Smooth muscle cell of the brain vasculature (primary cell): ENCODE measurements at places on chromosomes 1 and 21.

DNA sequence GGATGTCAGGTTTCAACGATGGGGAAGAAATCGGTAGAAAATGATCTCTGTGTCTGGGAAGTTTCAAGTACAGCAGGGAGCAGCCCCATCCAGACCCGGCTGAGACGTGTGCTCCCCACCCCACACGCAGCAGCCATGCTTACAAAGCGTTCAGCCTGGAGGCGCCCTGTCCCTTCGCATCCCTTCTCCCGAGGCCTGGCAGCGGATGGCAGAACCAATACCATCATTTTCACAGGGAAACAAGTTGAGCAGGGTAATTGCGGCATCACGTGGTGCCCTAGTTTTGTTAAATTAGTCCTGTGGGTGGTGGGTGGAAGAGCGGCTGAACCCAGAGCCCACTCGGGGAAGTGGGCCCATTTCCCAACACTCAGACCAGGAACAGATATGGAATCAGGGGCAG, 23.9 kb downstream of the KCNAB2 start:
- no peak for DNase-seq

- no peak for DNase-seq
Observed at GRCh38 chr1:78493451-78493850, 2.7 kb downstream of the PTGFR start.

DNA sequence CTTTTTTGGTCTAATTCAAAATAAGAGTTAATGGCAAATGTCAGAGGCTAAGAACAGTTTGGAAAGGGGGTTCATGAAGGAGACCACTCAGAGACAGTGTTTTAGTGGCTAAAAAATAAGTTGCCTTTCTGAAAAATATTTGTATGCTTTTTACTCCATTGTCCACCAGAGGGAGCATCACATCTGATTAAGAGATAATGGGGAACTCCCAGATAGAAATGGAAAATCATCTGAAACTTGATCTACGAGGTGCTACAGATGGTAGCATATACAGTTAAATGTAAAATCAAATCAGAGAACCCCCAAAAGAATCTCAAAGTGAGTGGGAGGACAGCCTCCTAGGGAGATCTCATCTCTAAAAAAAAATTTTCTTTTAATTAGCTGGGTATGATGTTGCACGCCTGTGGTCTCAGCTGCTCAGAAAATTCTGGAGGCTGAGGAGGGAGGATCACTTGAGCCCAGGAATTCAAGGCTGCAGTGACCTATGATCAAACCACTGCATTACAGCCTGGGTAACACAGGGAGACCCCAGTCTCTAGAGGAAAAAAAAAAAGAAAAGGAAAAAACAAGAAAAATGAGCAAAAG, 9.7 kb downstream of the SMYD3 start:
- DNase-seq, result peak; percentile 66

DNA sequence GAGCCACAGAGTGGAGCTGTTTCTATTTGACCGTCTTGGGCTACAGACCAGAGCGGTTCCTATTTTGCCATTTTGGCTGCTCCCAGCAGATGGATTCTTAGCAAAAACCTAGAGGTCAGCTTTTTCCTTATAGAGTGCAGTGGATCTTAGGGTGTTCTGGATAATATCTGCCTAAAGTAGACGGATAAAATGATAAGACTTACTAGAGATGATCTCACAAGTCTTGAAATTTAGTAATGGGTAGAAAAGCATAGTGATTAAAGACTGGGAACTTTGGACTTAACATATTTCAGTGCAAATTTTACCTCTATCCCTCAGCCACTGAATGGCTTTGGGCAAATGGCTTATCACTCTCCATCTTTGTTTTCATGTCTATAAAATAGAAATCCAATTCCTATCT, 439.8 kb downstream of the ADGRL2 start:
- no peak for DNase-seq

DNA sequence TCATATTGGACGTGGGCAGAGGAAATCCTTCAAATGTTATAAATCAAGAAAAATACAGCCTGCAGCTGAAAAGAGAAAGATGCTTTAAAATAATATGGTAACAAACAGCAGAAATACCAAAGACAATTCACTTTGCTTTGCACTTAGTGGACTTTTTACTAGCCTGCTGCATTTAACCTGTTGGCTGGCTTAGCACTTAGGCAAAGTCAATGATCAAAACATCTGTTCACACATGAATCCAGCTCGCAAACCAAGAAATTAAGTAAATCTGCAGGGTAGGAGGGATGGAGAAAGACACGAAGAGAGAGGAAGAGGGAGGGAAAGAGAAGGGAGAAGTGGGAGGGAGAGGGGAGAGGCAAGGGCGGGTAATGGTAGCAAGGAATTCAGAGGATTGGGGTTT, 103.6 kb upstream of the RAB4A start:
- DNase-seq, result no peak

- DNase-seq, result no peak
Observed at GRCh38 chr1:47406966-47407365, 9.1 kb upstream of the FOXE3 start.

DNA sequence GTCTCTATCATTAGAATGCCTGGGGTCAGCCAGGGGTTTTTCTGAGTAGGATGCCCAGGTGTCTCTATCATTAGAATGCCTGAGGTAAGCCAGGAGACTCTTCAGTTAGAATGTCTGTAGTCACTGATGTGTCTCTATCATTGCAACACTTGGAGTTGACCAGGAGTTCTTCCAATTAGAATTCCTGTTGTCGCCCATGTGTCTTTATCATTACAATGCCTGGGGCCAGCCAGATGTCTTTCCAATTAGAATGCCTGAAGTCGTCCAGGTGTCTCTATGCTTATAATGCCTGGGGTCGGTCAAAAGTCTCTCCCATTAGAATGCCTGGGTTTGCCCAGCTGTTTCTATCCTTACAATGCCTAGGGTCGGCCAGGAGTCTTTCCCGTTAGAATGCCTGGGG, 55.8 kb downstream of the RNF187 start:
- no peak for DNase-seq

DNA sequence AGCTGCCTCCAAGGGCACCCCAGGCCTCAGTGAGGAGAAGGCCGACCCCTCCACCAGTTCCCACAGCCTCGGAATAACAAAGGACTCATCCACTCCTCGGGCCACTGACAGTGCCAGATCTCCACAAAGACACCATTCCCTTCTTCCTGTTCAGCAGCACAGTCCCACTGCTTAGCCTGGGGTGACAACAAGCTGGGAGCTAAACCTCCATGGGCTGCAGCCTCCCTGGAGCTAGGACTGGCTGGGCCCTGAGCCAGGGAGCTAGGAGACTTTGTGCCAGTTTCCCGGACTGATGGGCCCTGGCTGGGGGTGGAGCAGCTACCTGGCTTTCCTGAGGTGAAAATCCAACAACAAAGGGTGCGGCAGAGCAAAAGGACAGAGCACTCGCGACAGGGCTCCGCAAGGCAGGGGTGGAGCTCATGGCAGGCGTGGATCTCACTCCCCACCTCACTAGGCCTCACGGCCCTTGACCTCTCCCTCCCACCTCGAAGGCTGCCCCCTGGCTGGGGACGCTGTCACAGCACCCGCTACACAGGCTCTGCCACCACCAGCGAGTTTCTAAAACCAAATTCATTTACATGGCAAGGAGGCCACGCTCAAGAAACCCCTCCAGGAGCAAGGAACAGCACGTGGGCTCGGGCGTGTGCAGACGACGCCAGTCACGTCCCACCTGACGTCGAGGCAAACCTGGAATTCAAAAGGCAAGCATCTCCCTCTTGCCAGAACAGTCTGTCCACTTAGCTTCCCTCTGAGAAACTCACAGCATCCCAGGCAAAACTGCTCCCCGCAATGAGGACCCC, 13.8 kb downstream of the SLC35E2B start:
- DNase-seq, result no peak

- DNase-seq, result no peak
Observed at GRCh38 chr1:6200188-6200809, 904 bp upstream of the RPL22 start.

- no peak for DNase-seq
Observed at GRCh38 chr1:26401891-26402290, 8.7 kb upstream of the LIN28A start.

DNA sequence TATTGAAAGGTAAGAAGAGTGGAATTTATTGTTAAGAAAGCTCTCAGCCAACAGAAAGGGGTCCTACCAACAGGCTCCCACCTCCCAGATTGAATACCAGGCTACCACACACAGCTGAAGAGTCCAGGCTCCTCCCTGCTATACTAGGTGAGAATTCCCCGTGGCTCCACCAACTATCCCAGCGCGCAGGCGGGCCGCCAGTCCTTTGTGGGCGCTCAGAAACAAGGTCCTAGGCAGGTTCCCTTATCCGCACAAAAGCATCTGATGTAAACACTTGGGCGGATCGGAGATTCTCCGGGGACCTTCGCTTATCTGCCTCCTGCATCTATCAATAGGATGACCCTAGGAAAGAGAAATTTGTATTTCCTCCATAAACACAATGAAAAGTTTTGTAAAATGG, 423.9 kb upstream of the ADGRL4 start:
- no peak for DNase-seq

DNA sequence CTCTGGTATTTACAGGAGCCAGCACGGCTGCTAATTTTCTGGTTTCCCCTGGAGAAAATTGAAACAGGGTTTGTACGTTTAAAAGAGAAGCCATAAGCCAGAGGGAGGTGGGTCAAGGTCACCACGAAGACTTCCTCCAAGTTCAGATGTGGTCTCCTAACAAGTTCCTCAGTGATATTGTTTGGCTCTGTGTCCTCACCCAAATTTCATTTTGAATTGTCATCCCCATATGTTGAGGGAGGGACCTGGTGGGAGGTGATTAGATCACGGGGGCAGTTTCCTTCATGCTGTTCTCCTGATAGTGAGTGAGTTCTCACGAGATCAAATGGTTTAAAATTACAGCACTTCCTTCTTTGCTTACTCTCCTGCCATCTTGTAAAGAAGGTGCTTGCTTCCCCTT, 295.4 kb upstream of the DAB1 start:
- no peak for DNase-seq

GRCh38 chr1:24586970-24587820, 31.3 kb downstream of the NCMAP start:
- no peak for DNase-seq

GRCh38 chr1:70324683-70325082, 29.8 kb downstream of the ANKRD13C start:
- DNase-seq, result no peak

- DNase-seq, result no peak
Observed at GRCh38 chr1:30909365-30910068, 959 bp upstream of the SDC3 start.

- no peak for DNase-seq
Observed at GRCh38 chr1:63662056-63662836, 69.0 kb downstream of the PGM1 start.

GRCh38 chr1:52056937-52057231, 789 bp downstream of the BTF3L4 start:
- no peak for DNase-seq

- DNase-seq, result no peak
Observed at GRCh38 chr21:37188825-37189224, 78.3 kb downstream of the VPS26C start.

GRCh38 chr21:44364151-44365053, 11.0 kb downstream of the TRPM2 start:
- no peak for DNase-seq

DNA sequence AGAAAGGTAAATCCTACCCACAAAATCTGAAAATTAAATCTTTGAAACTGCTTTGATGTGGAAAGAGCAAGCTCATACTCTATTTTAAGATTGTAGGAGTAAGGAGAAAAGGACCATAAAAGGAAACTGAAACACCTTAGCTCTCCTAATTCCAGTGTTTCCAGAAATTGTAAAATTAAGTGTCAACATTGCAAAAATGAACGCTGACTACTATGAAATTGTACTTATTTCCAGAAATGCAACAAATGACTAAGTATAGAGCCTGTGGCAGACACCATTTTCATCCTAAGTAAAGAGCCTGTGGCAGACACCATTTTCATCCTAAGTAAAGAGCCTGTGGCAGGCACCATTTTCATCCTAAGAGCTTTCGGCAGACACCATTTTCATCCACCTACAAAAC, 6.9 kb upstream of the SIPA1L2 start:
- no peak for DNase-seq

- DNase-seq, result no peak
Observed at GRCh38 chr1:212260557-212261355, 24.5 kb upstream of the PPP2R5A start.

DNA sequence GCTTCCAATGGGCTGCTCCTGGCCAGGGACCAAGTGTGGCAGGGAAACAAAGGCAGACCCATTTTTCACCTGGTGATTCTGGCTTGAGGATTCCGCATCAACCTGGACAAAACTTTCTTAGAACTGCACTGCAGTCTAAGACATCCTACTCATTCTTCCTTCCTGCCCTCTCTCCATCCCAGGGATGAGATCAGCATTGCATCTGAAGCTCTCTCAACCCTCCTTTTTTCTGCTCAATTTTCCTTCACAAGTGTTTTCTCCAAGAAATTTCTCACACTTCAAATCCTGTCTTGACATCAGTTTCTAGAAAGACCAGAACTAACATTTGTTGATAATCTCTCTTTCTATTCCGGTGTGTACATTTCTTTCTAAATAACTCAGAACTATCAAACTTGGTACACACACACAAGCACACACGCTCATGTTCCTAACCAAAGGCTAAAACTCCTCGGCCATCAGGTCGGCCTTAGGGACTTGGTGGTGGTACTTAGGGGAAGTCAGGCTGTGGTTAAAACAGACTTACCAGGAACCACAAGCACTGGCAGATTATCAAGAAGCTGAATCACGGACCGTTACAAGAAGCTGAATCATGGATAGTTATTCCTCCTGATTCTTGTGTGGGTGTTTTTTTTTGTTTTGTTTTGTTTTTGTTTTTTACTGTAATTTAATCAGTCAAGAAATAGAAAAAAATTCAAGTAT, 21.0 kb upstream of the CXADR start:
- peak; percentile 88 for DNase-seq

DNA sequence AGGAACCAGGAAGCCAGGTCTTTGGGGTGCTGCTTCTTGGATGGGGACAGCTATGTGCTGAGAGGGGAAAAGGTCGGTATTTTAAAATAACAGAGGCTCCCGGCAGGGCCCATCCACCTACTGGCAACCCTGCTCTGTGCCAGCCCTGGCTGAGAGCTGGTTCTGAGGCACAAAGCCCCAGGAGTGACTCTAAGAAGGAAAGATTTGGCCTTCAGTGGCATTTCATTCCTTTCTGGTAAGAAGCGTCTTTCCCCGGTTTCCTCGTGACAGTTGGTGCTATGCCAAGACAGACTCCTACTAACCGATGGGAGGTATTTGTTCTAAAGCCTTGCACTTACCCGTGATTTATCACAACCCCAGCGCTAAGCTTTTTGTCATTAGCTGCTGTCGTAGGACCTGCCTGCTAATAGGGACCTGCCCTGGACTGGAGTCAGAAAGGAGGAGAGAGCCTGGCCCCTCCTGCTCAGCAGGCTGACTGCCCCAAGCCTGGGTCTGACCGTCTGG, 123.1 kb upstream of the ADAR start:
- no peak for DNase-seq

DNA sequence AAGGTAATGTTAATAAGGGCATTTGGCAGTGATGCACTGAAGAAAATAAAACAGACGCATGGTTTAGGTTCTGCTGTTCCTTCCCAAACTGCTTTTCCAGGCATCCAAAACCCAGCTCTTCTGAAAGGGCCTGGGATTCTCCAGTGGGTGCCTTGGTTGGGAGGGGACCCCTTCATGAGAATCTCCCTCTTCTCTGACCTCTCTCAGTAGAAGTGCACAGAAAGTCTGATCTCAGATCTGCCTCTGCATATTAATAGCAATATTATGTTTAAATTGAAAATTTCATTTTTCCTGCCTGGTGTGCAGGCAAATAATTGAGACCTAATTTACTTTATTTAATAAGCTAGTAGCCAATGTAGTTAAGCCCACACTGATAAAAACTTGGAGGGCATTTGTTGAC, 260.6 kb downstream of the CAMTA1 start:
- DNase-seq, result no peak

GRCh38 chr1:55059302-55060132, 20.2 kb downstream of the PCSK9 start:
- no peak for DNase-seq

- no peak for DNase-seq
Observed at GRCh38 chr21:36125512-36126207, 9.2 kb upstream of the CBR3 start.
